Stimulated activated CD4-positive, alpha-beta T cell treated with anti-CD3 and anti-CD28 coated beads, Interleukin-2, amount 100 ng/mL, for 24 hours (primary cell): ENCODE measurements at places on chromosomes 6 and 20.
A peak's percentile ranks its signal among the peaks of the same experiment; 100 is the strongest.

GRCh38 chr6:36524871-36525270 lies 22.4 kb downstream of the STK38 start:
- DNase-seq = no peak

GRCh38 chr6:71446470-71446869 lies 157.9 kb downstream of the OGFRL1 start:
- no peak for DNase-seq

DNA sequence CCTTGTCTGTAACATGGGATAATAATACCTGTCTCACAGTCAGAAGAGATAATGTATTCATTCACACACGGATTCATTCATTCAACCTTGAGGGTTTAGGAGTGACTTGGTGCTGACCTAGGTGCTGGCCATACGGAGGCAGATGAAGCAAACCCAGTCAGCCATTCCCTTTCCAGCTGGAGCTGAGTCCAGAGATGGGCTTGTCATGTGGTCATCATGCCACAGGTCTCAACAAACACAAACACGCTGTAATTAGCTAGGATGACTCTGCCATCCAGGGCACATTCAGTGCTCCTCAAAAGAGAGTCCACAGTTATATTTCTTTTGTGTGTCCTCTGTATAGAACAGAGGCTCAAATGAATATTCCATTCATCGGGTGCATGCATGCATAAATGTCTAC lies 19.5 kb upstream of the PRELID3B start:
- DNase-seq = no peak

- DNase-seq = no peak
Observed at GRCh38 chr6:114344246-114344970, 1.6 kb upstream of the HS3ST5 start.

DNA sequence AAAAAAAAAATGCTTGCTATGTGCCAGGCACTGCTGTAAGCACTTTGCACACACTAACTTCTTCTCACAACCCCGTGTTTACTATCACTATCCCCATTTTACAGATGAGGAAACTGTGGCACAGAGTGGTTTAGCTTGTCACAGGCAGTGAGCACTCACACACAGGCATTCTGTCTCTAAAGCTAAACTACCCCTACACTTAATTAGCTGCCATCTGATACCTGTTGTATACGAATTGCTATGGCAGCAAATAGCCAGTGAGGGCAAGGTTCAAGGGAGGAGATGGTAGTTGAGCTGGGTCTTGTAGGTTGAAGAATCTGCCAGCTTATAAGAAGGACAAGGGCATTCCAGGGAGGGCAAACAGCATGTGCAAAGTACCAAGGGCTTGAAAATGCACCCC lies 5.2 kb downstream of the TNNC2 start:
- no peak for DNase-seq

DNA sequence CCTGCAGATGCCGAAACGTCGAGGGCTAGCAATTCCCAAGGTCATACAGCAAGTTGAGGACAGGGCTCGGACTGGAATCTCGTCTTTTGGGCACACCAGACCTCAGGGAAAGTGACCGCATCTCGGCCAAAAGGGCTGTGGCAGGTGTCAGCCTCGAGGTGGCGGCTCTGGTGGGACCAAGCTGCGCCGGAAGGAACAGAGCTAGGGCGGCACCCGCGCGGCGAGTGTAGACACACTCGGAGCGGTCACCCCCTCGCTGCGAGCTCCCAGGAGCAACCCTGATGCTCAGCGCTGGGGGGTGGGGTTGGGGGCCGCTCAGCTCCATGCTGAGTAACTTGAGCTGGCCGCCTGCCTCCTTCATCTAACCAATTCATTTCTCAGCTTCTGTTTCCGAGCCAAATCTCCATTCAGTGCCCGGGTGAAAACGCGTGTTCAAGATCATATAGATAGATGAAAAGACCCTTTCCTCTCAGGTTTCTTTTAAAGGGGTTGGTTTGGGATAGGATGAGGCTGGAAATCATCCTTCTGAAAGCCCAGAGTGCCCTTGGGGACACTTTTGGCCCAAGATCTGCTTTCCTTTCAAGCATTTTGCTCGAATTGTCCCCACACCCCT lies 2.2 kb upstream of the TUBB2B start:
- no peak for DNase-seq

- no peak for DNase-seq
Observed at GRCh38 chr6:107982486-107982885, 24.5 kb upstream of the SEC63 start.

DNA sequence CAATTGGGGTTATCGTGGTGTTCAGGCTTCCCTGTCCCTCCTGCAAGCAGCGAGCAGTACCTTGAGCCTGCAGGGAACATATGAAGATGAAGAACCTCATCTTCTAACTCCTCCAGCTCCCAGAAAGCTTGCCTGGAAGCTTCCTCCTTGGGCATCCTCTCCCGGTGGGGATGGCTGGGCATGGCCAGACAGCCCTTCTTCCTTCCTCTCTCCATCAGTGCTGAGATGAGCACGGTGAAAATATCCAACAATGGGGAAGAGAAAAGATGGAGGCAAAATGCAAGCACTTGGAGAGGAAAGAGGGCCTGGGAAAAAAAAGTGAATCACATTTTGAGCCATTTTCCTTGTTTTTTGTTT lies 107.7 kb upstream of the FOXA2 start:
- no peak for DNase-seq

DNA sequence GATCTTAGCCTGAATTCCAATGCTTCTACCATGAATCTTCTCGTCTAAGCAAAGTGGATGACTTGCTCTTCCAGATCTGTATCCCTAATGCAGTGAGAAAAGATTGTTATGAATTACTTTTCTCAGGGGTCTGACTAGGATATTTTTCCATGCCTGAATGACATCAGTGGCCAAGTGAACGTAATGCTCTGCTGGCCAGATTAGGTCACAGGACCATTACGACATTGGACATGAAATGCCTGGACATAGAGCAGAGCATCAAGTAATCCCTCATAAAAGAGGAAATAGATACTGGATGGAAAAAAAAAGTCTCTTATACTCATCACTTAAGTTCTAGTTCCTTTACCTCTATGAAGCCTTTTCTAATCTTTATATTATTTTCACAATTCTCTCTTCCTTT lies 12.1 kb upstream of the THEMIS start:
- DNase-seq = no peak

- no peak for DNase-seq
Observed at GRCh38 chr6:139764498-139764986, 390.1 kb upstream of the CITED2 start.

DNA sequence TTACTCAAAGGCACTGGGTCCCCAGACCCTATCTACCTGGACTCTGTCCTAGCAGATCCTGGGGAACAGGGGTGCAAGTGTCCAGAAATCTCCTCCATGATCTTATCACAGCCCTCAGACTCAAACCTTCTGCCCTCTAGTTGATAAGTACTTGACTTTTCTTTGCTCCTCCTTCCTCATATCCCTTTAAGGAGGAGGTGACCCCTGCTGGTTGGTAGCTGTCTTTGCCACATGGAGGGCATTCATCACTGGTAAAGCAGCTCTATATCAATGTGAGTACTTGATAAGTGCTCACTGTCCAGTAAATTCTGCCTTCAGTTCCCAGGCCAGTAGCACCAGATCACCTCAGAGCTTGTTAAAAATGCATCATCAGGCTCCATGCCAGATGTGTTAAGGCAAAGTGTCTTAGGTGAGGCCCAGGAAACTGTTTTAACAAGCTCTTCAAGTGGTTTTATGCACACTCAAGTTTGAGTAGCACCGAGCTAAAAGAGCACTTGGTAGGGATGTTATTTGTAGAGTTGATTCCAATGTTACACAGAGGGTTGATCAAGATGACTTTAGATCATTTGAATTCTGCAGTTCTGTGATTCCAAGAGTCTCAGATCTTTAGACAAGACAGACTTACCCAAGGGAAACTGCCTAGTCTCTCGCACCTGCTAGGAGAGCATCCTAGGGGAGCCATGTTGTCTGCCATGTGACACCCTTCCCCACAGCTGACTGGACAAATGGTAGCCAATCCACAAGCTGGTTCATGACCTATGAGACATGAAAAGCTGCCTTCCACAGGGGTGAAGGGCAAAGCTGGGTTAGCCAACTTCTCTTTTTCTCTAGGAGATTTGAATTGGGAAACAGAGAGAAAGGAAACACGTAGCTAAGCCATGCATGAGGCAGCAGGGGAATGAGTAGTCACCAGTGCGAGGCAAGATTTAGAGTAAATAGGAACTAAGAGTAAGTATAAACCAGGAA lies 18.6 kb downstream of the TREML2 start:
- DNase-seq = peak; percentile 42

GRCh38 chr20:24364482-24364881 lies 104.9 kb upstream of the SYNDIG1 start:
- DNase-seq = no peak

GRCh38 chr6:90538278-90539046 lies 48.4 kb downstream of the MAP3K7 start:
- DNase-seq = no peak

- peak; percentile 87 for DNase-seq
Observed at GRCh38 chr6:27126815-27127537, 120.5 kb upstream of the PRSS16 start.
